ENCODE measurements at places on chromosomes 12 and 14.

- DNase-seq, result peak; percentile 45
These were observed 7.9 kb upstream of the NYNRIN start for GRCh38 chr14:24390701-24391468.

DNA sequence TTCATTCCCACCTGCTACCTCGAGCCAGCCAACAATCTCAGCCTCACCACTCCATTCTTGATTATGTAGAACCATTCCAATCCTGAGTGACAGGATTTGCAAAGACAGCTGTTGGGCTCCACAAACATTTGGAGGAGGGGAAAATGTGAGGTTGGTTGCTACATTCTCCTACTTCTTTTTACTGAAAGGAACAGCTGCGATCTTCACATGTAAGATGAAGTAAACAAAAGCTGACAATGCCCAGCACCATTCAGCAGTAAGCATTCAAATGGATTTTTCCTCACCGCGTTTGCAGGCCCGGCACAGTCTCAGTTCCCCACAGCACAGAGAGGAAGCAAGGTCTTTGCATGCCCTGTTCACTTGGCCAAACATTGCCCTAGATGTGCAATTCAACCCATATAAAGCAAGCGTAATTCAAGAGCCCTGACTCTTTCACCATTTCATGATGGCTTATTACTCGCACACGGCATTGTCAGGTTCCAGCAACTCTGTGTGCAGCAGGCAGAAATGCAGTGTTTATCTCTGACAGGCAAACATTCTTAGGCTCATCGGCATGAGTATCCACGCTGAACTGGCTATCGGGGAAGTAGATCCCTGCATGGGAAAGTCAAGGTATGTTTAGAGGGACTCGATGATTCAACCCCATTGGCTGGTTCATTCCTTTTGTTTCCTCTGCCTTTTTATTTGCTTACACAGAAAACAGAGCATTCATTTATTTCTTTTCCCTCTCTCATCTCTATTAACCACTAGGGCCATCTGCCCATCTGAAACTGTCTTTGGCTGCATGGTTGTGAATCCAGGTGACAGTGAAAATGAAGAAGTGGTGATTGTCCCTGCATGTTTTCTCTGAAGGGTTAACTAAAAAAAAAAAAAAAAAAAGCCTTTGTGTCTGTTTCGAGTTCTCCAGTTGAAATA is 236.1 kb upstream of the PLEKHG7 start:
- no peak for DNase-seq

- peak; percentile 52 for DNase-seq
These were observed 115.1 kb upstream of the PCED1B start for GRCh38 chr12:46963977-46964971.

GRCh38 chr12:128699106-128699505 is 124.7 kb downstream of the SLC15A4 start:
- no peak for DNase-seq

GRCh38 chr14:92397150-92397952 is 74.4 kb downstream of the SLC24A4 start:
- peak; percentile 90 for DNase-seq

GRCh38 chr12:3684449-3685051 is 68.4 kb downstream of the CRACR2A start:
- DNase-seq, result no peak

DNA sequence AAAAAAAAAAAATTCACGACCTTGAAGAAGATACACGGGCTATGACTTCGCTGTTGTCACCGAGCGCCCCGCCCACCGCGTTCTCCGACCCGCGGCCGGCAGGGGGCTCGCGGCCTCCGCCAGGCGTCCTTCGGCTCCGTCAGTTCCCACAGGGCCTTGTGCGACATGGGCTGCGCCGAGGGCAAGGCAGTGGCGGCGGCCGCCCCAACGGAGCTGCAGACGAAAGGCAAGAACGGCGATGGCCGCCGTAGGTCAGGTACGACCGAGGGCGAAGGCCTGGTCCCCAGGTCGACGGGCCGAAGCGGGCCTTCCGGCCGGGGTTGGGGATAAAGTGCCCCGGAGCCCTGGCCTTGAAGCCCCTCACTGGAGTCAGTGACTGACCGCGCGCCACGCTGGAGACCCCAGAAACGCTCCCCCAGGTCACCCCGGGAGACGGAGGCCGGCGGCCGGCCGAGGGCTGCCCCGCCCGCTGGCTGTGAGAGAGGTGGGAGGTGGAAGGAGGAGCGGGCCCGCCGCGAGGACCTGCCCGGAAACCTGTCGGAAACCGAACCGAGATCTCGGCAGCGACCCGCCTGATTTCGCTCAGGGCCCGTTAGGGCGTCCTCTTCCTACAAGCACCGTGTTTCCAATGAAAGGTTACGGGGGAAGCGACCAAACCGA is at the start of gene TXNRD1:
Gene TXNRD1, plus strand, starts transcription at position 142 of the 660 bp plus-strand sequence. Its CDS starts 24 bp downstream, at position 166.
- peak; percentile 69 for DNase-seq

GRCh38 chr12:1022032-1022970 is 31.3 kb downstream of the ERC1 start:
- DNase-seq, result no peak

- DNase-seq, result no peak
These were observed 93.2 kb downstream of the FOXA1 start for GRCh38 chr14:37501877-37502276.

DNA sequence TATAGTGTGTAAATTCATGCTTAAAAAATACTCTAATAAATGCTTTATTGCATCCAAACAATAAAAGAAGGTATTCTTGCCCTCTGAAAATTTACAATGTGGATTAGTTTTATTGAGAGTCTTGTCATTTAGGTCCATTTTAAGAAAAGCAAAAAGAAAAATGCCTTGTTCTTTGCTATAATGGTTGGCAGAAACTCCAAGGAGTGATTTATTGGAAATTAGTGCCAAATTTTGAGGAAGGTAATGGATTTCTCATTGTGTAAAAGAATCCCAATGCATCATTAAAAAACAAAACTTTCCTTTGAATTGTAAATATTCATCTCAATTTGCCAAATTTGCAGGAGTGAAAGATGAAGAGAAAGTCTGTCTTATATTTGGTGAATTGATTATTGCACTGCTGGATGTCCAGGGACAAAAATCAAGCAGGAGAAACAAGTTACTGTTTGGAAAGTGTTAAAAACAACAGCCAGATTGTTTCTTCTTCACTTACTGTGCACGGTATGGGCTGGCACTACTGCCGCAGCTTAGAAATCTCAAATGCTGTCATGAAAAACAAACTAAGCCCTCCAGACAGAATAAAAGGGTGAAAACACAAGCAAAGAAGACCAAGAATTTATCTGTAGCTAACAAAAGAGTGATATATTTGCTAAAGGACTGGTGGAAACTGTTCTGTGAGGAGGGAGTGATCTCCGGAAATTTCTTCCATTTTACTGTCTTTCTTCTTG is 511.7 kb downstream of the TMTC2 start:
- no peak for DNase-seq

- DNase-seq, result no peak
These were observed 2.8 kb downstream of the ISCU start for GRCh38 chr12:108565146-108565545.

GRCh38 chr12:12999959-13000615 is at the start of gene HEBP1:
TSS of gene HEBP1 (minus strand) at chr12:13000265. CDS start at chr12:13000114, 151 bp downstream.
- peak; percentile 78 for DNase-seq

- DNase-seq, result no peak
These were observed 428.5 kb upstream of the FBXO33 start for GRCh38 chr14:39860596-39861228.

GRCh38 chr12:117533687-117534086 is 172.3 kb upstream of the NOS1 start:
- DNase-seq, result no peak

GRCh38 chr12:15702276-15702675 is 86.9 kb downstream of the EPS8 start:
- DNase-seq, result no peak

- DNase-seq, result peak; percentile 82
These were observed 29.4 kb downstream of the ANO4 start for GRCh38 chr12:100823963-100824362.

DNA sequence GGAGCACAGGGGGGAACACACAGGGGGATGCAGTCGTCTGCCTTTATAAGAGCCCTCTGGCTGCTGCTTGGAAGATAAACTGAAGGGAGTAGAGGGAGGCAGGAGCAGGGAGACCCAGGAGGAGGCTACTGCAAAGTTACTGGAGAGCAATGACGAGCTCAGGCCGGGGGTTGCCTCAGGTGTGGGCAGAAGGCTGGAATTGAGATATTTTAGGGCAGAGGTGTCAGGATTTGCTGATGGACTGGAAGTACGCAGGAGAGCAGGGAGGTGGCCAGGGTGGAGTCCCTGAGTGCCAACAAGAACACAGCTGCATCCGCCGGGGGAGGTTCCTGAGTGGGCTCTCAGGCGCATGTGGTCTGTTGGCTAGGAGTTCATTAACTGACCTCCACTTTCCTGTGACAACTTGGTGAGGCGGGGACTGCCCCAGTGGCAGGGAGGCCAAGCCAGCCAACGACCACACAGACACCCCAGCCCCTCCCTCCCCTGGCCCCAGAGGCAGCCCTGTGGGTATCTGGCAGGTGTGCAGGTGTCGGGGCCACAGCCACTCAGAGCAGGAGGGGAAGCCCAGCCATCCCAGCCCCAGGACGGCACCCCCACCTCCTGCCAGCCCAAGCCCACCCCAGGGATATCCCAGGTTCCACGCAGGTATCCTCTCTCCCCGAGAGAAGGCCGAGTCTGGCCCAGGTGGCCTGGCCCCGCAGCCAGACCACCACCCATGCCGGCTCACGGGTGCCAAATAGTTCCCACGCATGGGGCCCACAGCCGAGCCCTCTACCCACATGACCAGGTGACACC is 85.4 kb downstream of the NCOR2 start:
- DNase-seq, result no peak

DNA sequence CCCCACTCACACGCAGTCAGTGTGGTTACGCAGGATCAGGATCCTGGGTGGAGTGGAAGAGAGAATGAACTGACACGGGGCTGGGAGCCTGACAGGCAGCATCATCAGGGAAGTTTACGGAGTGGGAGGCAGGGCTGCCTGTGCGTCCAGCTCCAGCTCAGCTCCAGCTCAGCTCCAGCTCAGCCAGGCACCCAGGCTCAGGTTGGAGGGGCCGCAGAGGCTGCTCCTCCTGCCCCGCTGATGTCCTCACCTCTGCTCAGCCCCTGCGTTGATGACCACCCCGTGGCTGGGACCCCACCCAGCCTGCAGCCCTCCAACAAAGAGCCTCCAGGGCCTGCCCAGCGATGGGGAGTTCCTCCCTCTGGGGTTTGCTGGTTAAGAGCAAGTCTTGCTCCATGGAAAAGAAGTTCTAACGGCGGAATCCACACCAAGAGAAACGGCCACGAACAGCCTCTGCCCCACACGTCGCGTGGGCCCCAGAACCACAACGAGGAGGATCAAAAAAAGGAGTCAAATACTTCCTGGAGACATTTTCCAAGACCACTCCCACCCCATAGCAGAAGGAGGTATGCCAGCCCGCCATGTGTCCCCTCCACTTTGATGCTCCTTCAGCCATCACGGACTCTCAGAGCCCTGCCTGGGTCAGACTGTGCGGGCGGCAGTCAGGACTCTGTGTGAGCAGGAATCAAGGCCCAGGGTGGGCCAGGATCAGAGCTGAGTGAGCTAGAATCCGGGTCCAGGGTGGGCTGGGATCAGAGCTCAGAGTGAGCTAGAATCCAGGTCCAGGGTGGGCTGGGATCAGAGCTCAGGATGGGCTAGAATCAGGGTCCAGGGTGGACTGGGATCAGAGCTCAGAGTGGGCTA is 17.7 kb upstream of the C14orf180 start:
- DNase-seq, result no peak

- DNase-seq, result peak; percentile 48
These were observed 26.8 kb downstream of the TMEM63C start for GRCh38 chr14:77208291-77208978.

DNA sequence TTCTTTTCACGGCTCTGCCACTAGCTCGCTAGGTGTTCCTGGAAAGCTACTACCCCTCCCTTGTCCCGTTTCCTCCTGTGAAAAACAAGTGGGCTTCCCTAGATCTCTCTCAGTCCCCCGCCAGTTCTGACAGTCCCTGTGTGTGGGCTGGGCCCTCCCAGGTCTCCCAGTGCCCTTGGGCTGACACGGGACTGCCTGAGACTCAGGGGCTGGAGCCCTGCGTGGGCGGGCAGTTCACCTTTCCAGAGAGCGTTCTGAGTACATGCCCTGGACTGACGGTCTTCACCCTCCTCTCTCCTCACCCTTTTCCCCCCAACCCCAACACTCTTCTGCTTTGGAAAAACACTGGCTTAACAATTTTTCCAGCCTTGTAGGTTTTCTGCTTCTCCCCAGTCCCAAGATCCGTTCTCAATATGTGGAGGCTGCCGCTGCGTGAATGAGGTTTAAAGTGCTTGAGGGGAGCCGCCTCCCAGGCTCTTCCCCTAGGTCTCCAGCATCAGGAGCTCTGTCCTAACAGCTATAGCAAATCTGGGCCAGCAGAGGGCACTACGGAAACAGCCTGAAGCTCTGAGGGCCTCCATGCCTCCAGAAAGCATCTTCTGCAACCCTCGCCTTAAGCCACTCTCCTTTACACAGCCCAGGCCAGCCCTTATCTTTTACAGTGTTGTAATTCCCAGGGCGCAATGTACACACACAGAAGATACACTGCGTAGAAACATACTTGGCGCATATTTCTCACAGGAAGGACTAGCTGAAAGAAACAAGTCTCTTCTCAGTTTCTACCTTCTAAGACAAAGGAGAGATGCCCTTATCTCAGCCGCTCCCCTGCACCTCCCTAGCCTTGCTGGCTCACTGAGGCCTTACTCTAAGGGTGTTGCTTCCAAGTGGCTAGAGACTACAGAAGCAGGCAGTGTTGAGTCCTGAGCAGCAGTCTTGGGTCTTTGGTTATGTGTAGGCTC is 10.4 kb upstream of the DCD start:
- DNase-seq, result peak; percentile 33

GRCh38 chr14:80576401-80576800 is 365.1 kb upstream of the DIO2 start:
- no peak for DNase-seq

DNA sequence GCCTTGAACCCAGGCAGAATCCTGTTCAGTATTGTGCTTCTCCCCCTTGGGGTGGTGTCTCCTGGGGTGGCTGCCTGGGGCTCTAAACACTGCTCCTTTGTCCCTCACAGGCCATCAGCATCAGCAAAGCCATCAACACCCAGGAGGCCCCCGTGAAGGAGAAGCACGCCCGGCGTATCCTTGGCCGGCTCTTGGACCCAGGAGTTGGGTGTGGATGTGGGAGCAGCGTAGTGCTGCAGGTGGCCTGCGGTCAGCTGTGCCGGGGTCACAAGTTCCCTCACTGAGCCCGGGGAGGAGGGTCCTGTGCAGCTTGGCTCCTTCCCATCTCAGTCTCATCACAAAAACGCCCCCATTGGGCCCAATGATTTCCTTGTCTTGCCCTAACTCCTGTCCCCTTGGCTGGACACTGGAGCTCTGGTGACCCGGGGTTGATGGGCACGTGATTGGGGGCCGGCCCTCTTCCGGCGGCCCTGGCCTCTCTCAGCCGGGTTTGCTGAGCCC is 12.7 kb downstream of the HIP1R start:
- DNase-seq, result no peak

DNA sequence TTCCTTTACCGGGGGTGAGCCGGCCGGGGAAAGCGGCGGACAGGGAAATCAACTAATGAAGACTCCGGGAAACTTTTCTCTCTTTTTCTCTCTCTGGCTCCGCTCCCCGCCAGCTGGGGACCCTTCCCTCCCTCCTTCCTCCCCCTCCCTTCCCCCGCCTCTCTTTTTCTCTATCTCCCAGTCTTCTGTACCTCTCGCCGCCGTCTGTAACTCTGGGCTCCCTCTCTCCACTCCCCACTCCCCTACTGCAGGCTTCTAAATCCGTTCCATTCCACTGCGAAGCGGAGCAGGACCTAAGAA is 6.9 kb upstream of the HOXC11 start:
- DNase-seq, result no peak

GRCh38 chr12:50916292-50916691 is 36.1 kb upstream of the HIGD1C start:
- no peak for DNase-seq

GRCh38 chr14:70716958-70717357 is 75.2 kb downstream of the TTC9 start:
- DNase-seq, result no peak
